Activated CD8-positive, alpha-beta memory T cell treated with anti-CD3 and anti-CD28 coated beads, Interleukin-2, amount 10 ng/mL, durations not matched to agents 7 days and 5 days (primary cell): ENCODE measurements at places on chromosomes 4 and X. TPM values are rescaled to one million over a fixed set of nuclear protein-coding genes. Genes with fewer than 3 reads are reported as not detected.
A peak's percentile ranks its signal among the peaks of the same experiment; 100 is the strongest.

DNA sequence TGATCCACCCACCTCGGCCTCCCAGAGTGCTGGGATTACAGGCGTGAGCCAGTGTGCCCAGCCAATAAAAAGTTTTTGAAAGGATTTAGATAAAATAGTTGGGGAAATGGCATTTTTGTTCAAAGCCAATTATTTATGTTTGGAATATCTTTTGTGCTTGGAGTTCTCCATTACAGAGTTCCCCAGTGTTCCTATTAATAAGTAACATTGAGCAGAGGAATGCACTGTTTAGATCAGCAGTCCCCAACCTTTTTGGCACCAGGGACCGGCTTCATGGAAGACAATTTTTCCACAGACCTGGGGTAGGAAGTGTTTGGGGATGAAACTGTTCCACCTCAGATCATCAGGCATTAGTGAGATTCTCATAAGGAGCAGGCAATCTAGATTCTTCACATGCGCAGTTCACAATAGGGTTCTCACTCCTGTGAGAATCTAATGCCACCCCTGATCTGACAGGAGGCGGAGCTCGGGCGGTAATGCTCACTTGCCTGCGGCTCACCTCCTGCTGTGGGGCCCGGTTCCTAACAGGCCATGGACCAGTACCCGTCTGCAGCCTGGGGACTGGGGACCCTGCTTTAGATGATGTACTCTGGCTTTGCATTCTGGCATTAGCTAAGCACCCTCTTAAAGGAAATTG, 8.3 kb downstream of the PKD2 start:
- DNase-seq = no peak

- DNase-seq = no peak
Measured at GRCh38 chr4:149518471-149518870, 297.2 kb downstream of the IQCM start.

SCML2 gene
- 2.6 TPM for total RNA-seq

SPARCL1 gene
- total RNA-seq = not detected

DNA sequence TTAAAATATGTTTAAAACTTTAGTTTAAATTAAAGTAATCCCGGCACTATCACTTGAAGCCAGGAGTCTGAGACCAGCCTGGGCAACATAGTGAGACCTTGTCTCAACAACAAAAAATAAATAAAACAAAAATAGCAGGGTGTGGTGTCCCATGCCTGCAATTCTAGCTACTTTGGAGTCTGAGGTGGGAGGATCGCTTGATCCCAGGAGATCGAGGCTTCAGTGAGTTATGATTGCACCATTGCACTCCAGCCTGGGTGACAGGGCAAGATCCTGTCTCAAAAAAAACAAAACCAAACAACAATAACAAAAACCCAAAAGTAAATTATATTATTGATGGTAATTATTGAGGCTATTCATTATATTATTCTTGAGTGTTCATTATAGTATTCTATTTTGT, 9.9 kb upstream of the PDLIM5 start:
- DNase-seq = no peak

DNA sequence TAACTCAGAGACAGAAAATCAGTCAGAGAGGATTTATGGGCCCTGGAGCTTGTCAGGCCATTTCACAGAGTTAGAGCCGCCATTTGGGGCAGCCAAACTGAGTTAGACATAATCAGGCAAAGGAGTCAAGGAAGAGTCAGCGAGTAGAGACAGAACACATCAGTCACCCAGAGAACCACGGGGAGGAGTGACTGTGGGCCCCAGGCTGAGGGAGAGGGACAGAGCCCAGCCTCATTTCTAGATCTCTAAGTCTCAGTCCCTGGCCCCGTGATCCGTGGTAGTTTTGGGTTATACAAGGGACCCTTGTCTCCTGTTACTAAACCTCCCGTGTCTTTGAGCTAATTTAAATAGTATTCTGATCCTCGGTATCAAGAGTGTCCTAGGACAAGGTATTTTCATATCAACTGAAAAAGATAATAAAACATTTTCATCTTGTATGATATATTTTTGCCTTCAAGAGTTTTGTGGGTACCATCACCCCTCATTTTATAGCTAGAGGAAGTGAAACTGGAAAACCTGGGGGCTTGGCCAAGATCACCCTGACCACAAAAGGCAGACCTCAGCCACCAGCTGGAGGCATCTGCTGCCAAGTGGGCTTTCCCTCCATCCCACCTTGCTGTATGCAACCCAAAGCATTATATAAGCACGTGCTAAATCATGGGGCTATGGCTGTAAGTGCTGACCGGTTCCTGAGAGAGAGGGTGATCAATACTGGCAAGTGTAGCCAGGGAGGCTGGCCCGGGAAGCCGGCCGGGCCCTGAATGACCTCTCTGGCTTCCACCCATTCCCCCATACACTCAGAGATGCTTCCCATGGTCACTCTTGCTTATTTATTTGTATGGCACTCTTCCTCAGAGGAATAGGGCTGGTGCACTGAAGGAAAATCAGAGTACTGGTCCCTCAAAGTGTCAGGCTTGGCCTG, 204.1 kb downstream of the BCOR start:
- no peak for DNase-seq

PABPC4L gene
- not detected for total RNA-seq

DNA sequence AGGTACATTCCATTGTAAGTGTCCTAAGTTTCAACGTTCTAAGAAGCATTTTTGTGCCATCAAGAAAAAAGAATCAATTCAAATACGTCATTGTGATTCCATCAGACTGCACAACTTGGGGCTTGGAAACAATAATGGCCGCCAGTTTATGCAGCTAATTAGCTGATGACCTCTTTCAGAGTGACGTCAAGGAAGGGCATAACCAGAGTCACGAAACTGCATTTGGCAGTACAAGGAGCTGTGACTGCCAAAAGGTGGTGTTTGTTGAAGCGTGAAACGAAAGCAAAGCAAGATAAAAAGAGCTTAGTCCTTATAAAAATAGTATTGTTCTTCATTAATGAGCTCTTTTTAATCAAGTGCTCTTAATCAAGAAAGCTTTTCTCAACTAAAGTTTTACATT, 81.1 kb upstream of the SH3RF1 start:
- no peak for DNase-seq

DNA sequence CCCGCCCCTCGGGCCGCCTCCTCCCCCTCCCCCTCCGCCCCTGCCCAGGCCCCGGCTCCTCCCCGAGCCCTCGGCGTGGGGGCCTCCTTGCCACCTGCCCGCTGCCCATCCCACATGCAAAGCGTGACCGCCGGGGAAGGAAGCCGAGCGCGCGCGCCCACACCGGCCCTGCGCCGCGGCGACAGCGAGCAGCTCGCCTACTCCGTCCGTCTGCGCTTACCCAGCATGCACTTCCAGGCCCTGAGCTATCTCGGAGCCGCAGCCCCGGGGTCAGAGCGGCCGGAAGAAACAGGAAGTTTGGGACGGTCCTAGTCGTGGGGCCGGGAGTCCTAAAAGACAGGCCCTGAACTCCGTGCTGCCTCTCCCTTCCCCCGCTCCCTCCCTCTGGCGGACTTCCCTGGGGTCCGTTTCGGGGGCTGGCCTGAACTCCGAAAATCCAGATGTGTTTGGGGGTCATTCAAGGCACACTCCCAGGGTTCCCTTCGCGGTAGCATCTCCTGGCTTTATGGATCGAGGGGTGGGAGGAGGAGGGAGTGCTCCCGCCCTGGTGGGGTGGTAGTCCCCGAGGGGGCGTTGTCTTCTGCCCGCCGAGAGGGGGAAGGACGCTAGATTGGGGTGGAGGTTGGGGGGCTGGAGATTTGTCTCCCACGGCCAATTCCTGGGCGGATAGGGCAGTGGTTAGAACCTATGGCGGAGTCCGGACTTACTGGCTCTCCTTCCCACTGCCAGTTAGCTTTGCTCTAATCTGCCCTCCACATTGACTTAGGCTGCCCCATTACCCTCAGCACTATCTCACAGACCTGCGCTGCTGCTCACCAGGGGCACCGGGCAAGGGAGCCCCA, 25.0 kb upstream of the BCORL1 start:
- DNase-seq = peak; percentile 68

GRCh38 chrX:151714362-151714761, 1.5 kb upstream of the FATE1 start:
- no peak for DNase-seq

GRCh38 chr4:176981551-176981950, 188.8 kb upstream of the VEGFC start:
- no peak for DNase-seq

DNA sequence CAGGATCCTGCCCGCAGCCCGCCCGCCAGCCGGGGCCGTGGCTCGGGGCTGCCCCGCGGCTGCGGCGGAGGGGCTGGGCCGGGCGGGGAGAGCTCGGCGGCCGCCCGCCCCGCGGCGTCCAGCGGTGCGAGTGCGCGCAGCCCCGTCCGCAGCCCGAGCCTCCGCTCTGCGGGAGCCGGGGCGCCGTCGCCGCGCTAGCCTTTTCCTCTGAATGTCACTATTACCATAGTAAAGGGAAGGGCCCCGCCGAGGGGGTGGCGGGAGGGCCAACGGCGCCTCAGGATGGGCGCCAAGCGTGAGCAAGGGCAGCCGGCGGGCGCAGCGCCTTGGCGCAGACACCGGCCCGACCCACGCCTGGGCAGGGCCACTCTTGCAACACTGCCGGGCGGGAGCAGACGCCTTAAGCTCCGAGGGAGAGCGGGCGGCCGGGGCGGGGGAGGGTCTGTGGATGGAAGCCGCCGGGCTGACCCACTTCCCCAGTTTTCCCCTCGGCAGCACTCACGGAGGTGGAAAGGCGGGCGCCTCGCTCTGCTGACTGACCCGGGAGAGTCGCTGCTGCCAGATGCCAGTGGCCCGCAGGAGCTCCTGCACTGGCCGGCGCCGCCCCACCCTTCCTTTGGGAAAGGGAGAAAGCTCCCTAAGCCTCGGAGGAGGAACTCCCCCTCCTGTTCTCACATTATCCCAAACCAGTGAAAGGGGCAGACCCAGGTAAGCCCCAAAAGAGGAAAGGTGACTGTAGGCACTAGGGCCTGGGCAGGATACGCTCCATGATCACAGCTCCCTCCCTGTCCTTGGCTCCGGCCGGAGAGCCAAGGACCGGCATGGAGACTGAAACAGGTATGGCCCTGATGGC, 329.4 kb downstream of the HNRNPD start:
- DNase-seq = no peak

PRR32 gene
- total RNA-seq = not detected

GRCh38 chrX:150410513-150410912, 47.4 kb downstream of the MAMLD1 start:
- DNase-seq = peak; percentile 46

GRCh38 chrX:8579602-8580001, 115.0 kb downstream of the VCX3B start:
- DNase-seq = no peak

DNA sequence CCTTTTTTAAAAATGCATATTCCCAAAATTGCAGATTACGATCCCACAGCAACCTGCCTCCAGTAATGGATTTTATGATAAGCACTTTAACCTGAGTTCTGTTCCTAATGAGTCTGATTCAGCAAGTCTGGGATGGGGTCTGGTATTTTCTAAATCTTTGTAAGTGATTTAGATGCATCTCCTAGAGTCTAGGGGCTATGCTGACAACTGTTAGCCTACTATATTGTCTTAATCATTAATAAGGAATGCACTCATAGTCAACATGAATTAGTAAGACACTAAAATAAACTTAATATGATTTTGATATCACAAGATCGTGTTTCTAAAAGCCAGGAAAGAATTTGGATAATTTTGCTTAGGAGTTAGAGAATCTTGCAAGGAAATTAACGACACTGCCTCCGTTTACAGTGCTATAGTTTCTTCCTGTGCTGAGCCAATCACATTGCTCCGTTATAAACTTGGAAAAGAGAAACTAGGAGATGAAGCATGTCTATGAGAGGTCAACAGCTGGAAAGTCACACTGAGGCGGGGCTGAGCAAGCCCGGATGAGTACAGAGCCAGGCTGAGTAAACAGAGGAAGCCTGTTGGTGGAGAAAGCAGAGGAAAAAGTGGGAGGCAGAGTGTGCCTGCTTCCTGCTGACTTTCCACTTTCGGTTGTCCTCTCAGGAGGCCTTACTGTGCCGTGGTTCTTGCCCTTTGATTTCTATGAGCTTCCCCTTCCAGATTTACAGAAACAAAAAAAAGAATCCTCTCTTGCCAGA, 5.4 kb downstream of the SCARB2 start:
- DNase-seq = no peak

DNA sequence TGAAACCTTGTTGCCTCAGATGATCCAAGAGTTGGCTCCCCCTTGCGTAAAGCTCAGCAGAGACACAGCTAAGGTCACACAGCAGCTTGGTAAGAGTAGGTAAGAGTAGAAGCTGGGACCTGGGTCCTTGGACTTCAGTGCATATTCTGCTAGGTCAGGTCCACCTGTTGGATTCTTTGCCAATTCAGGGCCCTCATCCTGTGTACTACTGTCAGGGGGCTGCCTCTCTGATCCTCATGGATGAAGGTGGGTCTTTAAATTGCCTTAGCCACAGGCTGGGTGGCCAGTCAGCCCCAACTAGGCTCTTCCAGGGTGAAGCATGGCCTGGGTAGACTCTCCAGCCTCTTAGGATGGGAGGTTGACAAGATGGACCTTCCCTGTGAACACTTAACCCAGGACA, 155.8 kb downstream of the AMMECR1 start:
- DNase-seq = no peak

GUCY1A1 gene
- not detected for total RNA-seq

- DNase-seq = no peak
Measured at GRCh38 chrX:136030303-136031191, 45.3 kb downstream of the SLC9A6 start.

SMC1A gene
- 171 TPM for total RNA-seq

DNA sequence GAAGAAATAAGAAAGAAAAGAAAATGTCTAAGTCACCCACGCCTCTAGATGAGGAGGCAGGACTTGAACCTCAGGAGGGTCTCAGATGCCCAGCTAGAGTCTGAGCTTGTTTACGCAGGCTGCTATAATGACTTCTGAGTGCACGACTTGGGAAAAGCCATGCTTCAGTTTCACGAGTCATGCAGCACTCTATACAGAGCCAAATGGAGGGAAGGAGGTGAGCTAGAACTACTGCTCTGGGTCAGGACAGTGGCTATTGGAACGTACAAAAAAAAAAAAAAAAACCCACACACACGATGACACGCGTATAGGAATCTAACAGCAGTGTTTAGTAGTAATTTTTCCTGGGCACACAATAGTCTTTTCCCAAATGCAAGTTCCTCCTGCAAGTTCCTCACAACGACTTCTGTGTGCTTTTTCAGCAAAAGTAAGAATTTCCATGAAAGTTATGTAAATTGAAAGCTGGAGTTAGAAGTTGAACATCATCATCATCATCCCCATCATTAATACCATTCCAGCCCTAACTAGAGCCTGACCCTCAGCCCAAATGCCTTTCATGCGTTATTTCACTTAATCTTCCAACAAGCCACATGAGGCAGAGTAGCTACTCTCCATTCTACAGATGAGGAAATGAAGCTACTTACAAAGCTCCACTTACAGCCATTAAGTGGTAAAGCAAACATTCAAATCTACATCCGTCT, 36.6 kb downstream of the IRF2 start:
- DNase-seq = no peak
